ENCODE measurements at places on chromosomes 12 and 14.

DNA sequence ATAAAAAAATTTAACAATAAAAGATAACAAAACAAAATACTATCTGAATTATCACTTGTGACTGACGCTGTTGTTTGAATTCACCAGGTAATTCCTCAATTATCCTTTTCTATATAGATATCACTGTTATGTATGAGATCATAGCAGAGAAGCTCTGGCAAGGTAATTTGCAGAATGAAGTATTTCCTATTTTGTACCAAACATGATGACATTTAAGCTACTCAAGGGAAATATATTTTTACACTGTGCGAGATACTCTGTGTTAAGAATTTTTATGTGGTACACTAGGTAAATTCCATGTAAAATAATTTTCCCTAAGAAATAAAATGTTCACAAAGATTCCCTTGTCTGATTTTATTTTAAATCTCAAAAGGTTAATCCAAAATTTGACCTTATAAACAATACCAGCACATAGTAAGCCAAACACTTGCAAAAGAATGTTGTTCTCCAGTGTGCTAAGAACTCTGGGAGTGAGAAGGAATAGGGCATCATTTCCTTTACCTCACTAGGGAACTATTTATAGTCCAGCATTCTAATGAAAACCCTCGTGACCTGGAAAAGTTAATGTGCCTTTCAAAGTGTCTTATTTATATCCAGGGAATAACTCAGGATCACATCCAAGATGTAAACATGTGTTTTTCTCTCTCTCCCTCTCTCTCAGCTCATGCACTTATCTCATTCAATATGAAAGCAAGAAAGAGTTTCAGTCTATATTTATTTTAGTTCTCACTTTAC lies 115.2 kb upstream of the RAP1B start:
- no peak for DNase-seq

DNA sequence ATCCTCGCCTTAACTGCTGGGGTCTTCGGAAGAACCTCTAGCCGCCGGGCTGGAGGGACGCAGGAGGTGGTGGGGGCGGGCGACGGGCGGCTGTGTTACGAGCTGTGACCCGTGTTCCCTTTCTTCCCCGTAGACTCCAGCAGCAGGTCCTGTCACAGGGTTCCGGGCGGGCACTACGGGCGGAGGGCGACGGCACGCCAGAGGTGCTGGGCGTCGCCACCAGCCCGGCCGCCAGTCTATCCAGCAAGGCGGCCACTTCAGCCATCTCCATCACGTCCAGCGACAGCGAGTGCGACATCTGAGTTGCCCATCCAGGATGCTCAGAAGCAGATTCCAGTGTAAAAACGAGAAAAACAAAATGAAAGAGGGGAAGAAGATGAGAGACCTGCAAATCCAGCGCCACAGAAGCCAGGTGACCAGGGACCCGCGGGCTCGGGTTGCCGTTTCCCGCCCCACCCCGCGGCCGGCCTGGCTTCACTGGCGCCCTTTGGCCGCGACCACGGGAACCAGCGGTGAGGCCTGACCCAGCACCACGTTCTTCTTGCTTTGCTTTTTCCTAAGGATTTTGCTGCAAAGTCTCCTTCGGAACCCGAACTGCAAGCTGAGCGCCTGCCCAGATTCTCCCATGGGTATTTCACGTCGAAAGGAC lies 2.1 kb downstream of the SIX6 start:
- DNase-seq, result no peak

GRCh38 chr12:109678719-109679118 lies 34.9 kb upstream of the FAM222A start:
- DNase-seq, result no peak

DNA sequence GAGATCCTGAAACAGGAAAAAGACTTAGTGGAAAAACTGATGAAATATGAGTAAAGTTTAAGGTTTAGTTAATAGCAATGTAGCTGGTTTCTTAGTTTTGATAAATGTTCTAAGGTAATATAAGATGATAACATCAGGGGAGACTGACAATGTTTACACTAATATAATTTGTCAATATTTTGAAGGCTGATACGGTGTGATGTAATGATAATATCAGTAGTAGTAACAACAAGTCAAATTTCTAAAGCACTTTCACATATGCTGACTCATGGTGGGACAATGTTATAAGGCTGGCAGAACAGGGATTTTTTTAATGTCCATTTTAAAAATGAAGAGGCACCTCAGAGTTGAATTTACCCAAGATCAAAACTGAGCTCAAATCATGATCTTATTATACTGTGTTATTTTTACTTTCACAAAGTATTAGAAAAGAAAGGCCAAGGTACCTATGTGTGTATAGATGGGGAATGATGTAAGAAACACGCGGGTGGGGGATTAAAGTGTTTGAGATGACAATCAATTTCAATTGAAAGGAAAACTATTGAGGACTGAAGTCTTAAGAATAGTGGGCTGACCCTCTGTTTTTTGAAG lies 2.4 kb upstream of the FLRT2 start:
- DNase-seq, result no peak
